ENCODE measurements at places on chromosomes 7 and 10.
A peak's percentile ranks its signal among the peaks of the same experiment; 100 is the strongest.

DNA sequence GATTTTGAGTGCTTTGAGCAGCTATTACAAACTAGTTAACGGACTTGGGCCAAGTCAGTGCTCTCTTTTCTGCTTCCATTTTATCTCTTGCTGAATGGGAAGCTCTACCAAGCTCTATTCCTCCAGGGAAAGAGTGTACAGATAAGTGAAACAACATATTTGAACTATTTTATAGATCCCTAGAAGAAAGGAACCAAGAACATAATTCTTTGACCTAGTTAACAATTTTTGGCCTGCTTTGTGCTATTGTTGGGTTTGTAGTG lies 244.8 kb downstream of the PRKG1 start:
- DNase-seq: no peak
- H3K4me1 ChIP-seq: peaks cover 13% of the 10 kb centered on the region
- H3K36me3 ChIP-seq: no peaks in the 10 kb centered on the region

DNA sequence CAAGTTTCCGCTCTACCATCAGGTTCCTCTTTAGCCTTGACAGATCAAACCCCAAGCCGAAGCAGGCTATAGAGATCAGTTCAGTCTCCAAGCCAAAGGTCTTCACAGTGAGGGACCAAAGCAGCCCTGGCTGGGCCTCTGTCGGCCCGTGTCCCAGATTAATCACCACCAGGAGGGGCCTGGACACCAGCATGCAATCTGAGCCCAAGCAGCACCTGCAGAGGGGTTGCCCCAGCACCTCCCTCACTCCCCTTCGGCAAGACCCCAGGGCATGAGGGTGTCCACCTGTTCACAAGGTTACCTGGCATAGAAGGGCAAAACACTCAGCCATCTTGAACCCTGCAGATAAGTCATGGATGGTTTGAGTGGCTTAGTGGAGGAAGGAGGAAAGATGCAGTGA lies 36.0 kb downstream of the FBXW4 start:
- no peak overlapping the region for H3K27ac ChIP-seq
- H3K4me1 ChIP-seq: no peaks in the 10 kb centered on the region
- no peak for DNase-seq
- H3K27me3 ChIP-seq: no peaks in the 10 kb centered on the region

- no peaks in the 10 kb centered on the region for H3K27me3 ChIP-seq
- peaks cover 62% of the 10 kb centered on the region for H3K4me1 ChIP-seq
- no peak overlapping the region for H3K4me3 ChIP-seq
- no peaks in the 10 kb centered on the region for H3K36me3 ChIP-seq
- peak overlapping the region; percentile 64 for H3K27ac ChIP-seq
Measured at GRCh38 chr10:122861711-122862161, 16.1 kb upstream of the CUZD1 start.

DNA sequence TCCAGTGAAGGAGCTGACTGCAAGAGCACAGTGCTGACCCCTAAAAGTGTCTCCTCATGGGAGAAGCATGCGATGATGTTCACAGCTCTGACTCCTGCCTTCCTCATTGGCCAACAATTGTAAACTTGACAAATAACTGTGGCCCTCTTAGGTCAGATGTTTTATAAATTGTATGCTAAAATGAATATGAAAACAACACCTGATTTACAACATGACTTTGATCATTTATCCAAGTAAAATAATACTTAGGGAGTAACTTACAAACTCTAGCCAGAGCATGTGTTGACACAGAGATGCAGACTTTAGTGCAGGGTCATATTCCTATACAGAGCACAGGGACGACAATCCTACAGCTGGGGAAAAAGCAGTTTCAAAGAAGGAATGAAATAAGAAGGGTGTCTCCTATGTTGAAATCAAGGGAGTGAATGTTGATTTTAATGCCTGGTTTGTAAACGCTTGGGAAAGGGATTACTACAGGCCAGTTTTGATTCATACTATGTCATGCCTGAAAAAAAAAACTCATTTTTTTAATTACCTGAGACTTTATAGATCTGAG lies 391.4 kb upstream of the AKR1E2 start:
- H3K27ac ChIP-seq: no peak overlapping the region
- no peaks in the 10 kb centered on the region for H3K4me1 ChIP-seq

DNA sequence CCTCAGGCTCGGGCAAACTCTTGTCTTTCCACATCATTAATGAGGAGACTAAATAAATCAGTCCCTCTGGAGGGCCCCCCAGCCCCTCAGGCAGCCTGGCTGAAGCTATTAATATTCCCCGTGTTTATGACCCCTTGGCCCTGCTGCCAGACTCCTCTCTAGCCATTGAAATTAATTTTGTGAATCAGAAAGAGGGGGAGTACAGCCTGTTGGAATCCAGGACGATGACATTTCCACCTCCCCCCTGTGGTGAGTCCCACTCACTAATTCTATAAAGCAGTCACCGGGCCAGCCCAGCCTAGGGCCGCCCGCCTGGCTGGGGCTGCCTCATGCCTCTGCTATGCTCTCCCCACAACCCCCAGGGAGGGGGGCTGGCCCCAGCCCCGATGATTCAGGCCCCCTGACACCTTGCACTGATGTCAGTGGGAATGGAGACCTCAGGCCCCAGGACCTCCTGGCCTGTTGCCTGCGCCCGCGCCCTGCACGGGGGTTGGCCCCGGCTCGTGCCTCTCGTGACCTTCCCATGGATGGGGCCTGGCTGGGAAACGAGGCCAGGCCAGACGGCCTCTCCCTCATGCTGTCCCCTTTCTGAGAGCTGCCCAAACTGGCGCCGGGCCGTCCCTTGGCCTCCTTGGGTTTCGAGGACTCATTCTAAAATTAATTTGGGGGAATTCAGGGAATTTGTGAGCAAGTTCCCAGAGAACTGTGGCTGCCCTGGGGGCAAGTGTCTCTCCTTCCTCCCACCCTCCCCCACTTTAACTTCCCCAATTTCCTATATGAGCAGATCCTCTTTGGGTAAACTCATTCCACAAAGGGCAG lies 34.0 kb downstream of the TMEM270 start:
- 0 out of 2 replicates have a peak overlapping the region, but pooled peaks have one; percentile 21 for H3K4me3 ChIP-seq
- H3K4me1 ChIP-seq: peaks cover 65% of the 10 kb centered on the region
- peak overlapping the region; percentile 97 for H3K27ac ChIP-seq
- no peaks in the 10 kb centered on the region for H3K27me3 ChIP-seq

DNA sequence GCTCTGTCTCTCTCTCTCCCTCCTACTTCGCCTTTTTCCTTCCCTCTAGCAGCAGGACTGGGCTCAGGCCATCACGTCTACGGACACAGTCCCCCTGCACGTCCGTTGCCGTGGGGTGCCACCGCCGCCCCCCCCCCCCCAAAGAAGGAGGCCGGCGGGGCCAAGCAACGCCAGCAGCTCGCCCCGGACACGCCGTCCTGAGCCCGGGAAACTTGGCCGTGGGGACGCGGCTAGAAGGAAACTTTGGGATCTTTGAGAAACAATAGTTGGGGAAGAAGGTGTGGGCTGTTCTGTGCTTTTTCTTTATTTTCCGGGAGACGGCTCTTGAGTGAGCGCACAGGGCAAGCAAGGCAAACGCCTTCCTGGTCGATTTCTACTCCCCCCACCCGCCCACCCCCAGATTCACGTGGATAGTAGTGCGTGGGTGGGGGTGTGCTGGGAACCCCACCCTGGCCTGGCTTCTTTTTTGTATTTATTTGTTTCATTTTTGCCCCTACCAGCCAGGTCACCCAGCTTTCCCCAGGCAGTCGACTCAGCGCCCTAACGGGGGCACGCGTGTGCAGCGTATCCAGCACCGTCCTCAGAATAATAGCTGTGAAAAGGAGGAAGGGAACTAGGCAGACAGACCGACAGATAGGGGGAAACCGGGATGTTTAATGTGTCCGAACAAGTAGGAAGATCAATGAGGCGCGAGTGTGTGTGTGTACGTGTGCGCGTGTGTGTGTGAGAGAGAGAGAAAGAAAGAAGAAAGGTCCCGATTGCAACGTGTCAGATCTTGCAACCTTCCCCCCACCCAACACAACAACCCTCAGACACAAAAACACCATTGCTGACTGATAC lies 1.4 kb downstream of the MXI1 start:
- no peaks in the 10 kb centered on the region for H3K27me3 ChIP-seq
- H3K27ac ChIP-seq: peak overlapping the region; percentile 88
- peaks cover 9% of the 10 kb centered on the region for H3K4me1 ChIP-seq
- H3K36me3 ChIP-seq: no peaks in the 10 kb centered on the region
- DNase-seq: peak; percentile 77

DNA sequence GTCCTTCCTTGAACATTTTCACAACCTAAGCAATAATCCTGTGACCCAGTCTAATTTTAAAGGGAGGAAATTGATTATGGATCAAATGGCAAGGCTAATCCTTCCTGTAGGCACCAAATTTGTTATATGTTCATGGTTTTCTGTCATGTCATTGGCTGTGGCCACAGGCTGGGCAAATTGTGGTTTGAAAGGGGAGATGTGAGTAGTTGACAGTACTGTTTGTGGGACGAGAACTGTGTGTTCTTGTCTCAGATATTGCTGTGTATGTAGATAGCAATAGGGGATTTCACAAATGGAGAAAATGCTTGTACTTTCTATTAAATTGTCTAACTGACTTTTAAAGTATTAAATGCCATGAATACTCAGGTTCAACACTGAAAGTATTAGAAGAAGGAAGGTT lies 8.1 kb upstream of the PRKG1 start:
- H3K4me1 ChIP-seq: peaks cover 10% of the 10 kb centered on the region
- no peak overlapping the region for H3K27ac ChIP-seq
- no peaks in the 10 kb centered on the region for H3K36me3 ChIP-seq

- no peak overlapping the region for H3K4me3 ChIP-seq
- H3K27me3 ChIP-seq: no peaks in the 10 kb centered on the region
- no peaks in the 10 kb centered on the region for H3K36me3 ChIP-seq
- H3K4me1 ChIP-seq: no peaks in the 10 kb centered on the region
Measured at GRCh38 chr7:126570845-126571244, 681.9 kb downstream of the GRM8 start.

DNA sequence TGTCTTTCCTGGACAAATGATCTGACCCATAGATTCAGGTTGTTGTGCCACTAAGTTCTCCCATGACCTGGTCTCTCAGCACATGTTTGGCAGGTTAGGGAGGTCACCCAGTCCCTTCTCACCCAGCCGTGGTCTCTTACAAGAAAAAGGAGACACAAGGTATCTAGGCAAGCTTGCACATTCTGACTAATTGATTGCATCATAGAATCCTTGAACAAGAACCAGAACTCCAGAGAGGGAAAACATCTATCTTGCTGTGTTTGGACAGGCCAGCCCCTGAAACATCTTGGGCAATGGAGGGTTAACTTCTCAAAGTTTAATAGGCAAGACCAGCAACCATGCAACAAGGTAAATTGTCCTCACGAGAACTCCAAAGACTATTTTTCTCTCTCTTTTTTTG lies 8.5 kb upstream of the HK1 start:
- no peak overlapping the region for H3K27ac ChIP-seq
- no peaks in the 10 kb centered on the region for H3K27me3 ChIP-seq
- DNase-seq: peak; percentile 42
- no peaks in the 10 kb centered on the region for H3K36me3 ChIP-seq
- no peak overlapping the region for H3K4me3 ChIP-seq

- no peak overlapping the region for H3K4me3 ChIP-seq
- DNase-seq: peak; percentile 69
- H3K27me3 ChIP-seq: no peaks in the 10 kb centered on the region
- H3K27ac ChIP-seq: no peak overlapping the region
Measured at GRCh38 chr7:106313456-106313901, 28.7 kb upstream of the NAMPT start.

DNA sequence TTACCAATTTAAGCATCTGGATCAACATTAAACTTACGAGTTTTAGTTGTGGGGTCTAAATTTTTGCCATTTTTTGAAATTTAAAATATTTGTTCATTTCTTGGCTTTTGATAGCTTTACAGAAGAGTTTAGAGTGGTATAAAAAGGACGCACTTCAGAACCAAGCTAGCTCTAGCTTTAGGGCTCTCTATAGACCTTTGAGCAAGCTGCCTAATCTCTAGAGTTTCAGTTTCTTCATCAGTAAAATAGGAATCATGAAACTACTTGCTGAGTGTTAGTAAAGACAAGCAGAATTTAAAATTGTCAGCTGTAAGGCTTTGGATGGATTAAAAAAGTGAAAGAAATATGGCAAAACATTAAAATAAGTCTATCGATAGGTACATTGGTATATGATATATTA lies 266.5 kb downstream of the IPMK start:
- H3K27ac ChIP-seq: no peak overlapping the region
- H3K36me3 ChIP-seq: no peaks in the 10 kb centered on the region
- no peak for DNase-seq
- no peaks in the 10 kb centered on the region for H3K27me3 ChIP-seq

DNA sequence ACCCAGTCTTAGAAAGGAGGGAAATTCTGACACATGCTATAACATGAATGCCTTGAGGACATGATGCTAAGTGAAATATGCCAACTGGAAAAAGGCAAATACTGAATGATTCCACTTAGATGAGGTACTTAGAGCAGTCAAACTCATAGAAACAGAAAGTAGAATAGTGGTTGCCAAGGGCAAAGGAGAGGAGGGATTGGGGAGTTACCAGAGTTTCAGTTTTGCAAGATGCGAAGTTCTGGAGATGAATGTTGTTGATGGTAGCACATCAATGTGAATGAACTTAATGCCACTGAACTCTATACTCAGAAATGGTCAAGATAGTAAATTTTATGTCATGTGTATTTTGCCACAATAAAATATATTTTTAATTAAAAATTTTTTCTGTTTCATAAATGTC lies 38.9 kb downstream of the DRGX start:
- no peak for DNase-seq
- no peaks in the 10 kb centered on the region for H3K36me3 ChIP-seq
- H3K27me3 ChIP-seq: peaks cover 7% of the 10 kb centered on the region
- H3K27ac ChIP-seq: no peak overlapping the region
- no peaks in the 10 kb centered on the region for H3K4me1 ChIP-seq

- no peaks in the 10 kb centered on the region for H3K36me3 ChIP-seq
- no peak for DNase-seq
- no peaks in the 10 kb centered on the region for H3K4me1 ChIP-seq
- H3K27me3 ChIP-seq: peaks cover 13% of the 10 kb centered on the region
- no peak overlapping the region for H3K27ac ChIP-seq
Measured at GRCh38 chr10:122085423-122085911, 96.5 kb downstream of the TACC2 start.

DNA sequence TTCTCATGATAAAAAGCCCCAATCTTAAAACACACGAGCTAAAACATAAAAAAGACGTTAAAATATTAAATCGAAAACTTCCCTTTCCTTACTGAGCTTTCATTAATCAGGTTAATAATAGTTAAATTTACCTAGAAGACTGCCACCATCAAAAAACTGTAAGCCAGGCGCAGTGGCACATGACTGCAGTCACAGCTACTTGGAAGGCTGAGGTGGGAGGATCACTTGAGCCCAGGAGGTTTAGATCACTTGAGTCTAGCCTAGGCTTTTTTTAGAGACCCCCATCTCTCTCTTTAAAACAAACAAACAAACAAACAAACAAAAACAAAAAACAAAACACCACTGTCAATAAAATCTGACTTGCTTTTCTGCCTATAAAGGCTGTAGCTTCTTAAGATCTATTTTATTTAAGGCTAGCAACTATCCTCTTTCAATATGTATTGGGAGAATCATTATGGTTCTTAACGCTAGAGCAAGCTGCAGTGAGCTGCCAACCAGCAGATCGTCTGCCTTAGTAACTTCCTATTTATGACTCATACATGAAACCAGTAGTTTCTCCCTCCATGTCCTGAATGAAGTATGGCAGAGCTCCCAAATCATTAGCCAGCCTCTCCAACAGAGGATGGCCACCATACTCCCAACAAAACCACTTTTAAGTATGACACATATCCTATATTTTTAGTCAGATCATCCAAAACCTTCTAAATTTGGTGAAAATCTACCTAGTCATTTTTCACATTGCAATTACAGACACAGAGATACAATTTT lies 163.7 kb downstream of the SRPK2 start:
- no peaks in the 10 kb centered on the region for H3K27me3 ChIP-seq
- peak overlapping the region; percentile 52 for H3K4me3 ChIP-seq
- peak; percentile 95 for DNase-seq

All from GM23248 (cell line).